ENCODE measurements at places on chromosomes 3 and 15.

GRCh38 chr15:31458596-31459399, 132.2 kb downstream of the KLF13 start:
- no peak for DNase-seq

- no peak for DNase-seq
Measured at GRCh38 chr15:71659730-71660067, 150.7 kb upstream of the NR2E3 start.

GRCh38 chr3:64685800-64686445, 1.9 kb downstream of the ADAMTS9 start:
- DNase-seq, result peak; percentile 89

DNA sequence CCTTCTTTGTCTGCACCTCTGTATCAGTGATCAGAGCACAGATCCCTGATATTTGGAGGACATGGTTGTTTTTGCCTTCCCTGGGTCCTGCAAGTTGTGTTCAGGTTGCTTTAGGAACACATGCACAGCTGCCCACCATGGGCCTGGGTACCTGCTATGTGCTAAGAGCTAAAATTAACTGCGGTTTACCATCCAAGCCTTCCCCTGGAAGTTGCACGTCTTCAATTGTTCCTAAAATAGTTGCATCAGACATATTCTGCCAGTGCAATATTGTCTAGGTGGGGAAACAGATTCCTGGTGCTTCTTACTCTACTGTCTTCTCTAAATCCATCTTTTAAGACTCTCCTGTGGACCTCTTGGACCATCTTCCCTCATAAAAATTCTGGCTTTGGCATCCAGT, 80.9 kb downstream of the PDE8A start:
- no peak for DNase-seq

DNA sequence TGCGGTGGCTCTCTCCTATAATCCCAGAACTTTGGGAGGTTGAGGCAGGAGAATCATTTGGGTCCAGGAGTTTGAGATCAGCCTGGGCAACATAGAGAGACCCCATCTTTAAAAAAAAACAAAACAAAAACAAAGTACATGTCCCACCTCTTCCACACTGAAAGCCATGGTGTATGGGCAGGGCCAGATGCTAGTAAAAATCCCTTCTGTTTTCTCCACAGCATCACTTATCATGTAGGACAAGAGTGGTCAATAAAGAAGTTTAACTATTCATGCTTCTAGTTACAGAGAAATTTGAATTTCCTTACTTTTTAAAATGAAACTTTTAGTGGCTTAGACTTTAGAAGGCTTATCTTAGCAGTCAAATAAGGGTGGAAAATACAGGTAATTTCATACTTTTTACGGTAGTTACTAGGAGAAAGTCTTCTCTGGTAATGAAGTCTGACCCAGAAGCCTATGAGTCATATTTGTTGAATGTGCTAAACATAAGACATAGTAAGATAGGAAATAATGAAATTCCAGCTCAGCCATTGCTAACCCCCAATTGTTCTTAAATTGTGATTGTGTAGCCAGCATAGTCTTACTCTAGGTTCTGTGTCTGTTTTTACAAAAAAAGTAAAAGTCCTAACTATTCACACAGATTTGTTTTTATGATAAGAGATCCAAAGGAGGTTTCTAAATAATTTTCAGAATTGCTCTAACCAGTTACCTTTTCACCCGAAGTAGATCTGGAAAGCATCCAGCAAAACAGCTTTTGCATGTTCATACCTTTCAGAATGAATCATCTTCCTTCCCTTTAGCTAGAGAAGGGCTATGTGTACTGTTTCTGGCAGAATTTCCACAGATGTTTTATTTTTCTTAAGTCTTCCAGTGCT, 16.4 kb upstream of the ZNF609 start:
- DNase-seq, result no peak

DNA sequence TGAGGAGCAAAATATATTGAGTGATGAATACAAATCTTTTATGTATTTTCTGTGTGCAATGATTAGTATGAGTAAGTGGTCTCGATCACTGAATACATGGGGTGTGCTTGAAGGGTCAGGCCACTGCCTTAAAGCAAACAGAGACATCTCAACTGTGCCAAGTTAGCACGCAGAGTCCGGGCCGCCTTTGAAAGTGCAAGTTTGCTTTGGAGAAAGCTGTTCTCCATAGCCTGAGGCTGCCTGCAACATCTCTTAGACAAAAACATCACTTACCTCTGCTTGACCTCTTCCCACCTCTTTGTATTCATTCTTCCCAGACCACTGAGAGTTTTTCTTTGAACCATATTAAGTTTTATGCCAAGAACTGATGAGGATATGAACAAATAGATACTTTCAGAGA, 267.0 kb downstream of the ZBTB20 start:
- peak; percentile 14 for DNase-seq

DNA sequence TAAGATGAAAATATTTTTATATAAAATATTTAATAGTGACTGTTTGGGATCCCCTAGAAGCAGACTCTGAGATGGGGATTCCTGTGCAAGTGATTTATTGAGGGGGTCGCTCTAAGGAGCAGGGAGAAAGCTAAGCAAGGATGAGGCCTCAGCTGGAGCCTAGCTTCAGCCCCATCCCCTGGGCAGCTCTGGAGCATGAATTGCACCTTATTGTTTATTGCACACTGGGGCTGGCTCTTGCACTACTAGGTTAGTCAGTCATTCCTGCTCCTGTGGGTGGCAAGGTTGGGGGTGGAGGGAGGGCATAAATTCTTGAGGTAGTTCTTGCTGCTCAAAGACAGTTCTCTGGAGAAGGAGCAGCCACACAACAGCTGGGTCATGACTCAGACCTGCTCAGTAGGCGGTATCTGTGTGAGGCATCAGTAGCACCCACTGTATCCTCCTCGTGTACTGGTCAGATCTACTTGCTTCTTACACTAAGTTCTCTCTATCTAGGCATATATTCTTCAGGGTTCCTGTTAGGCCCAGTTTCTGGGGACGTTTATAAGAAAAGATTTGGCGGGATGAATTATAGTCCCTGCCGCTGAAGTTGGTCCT, 27.2 kb upstream of the TNFSF10 start:
- no peak for DNase-seq

- DNase-seq, result no peak
Measured at GRCh38 chr3:31423482-31423881, 109.2 kb upstream of the STT3B start.

DNA sequence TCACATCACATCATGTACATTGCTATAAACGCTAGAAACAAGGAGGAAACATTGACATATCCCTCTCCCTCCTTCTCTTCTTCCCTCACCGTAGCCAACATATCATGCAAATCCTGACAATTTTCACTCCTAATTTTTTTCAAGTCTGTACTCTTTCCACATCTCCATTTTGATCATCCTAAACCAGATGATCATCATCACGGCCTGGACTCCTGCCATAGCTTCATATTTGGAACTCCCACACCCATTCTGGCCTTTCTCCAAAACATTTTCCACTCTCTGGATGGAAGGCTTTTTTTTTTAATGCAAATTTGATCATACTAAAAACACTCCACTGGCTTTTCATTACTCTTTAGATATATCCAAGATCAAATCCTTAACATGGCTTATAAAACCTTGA, 248.0 kb upstream of the CNTN3 start:
- no peak for DNase-seq

- DNase-seq, result no peak
Measured at GRCh38 chr3:183517607-183518006, 37.9 kb downstream of the KLHL6 start.

DNA sequence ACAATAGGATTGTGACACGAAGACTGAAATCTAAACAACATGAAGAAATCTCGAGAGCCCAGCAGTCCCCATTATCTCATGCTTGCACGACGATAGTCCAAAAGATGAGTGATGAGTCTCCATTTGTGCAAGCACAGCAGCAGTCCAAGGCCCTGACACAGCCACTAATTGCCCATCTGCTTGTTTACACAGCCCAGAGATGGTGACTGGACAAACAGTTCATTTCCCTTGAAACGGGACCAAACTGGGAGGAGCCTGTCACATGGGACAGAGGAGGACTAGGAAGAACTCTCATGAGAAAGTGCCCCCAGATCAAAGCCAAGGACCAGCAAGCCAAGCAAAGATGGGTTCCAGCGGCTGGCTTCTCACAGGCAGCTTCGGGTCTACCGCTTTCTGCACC, 121.0 kb downstream of the GREM1 start:
- DNase-seq, result no peak

DNA sequence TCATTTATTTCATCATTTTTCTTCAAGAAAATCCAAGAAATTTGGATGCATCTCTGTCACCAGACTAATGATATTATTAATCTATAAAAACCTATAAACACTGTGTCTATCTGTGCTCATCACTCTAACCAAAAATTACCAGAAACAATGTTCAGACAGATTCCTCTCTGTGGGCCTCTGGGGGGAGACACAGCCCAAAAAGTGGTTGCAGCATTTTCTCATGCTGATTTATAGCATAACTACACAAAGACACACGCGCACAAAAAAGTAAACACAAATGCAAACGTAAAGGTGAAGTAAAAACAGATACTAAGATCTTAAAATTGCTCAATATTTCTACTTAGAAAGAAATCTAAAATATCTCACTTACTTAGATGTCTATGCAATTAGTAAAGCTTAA, 976.0 kb downstream of the GBE1 start:
- no peak for DNase-seq

- DNase-seq, result no peak
Measured at GRCh38 chr3:81485444-81485865, 276.0 kb downstream of the GBE1 start.

DNA sequence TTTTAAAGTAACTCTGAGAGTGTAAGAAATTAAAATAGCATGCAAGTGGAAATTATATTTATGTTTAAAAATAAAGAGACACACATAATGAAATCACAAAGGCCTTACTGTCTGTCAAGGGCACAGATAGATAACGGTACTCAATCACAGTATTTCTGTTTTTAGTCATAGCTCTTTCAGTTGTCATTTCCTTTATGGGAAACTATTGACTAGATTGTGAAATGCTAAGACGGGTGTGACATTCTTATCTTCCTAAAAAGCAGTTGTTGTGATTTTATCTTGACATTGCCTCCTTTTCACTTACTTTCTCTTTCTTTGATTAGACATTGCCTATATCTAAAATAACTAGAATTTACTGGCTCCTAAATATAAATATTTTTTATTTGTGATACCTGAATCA, 100.1 kb upstream of the PLSCR5 start:
- no peak for DNase-seq

DNA sequence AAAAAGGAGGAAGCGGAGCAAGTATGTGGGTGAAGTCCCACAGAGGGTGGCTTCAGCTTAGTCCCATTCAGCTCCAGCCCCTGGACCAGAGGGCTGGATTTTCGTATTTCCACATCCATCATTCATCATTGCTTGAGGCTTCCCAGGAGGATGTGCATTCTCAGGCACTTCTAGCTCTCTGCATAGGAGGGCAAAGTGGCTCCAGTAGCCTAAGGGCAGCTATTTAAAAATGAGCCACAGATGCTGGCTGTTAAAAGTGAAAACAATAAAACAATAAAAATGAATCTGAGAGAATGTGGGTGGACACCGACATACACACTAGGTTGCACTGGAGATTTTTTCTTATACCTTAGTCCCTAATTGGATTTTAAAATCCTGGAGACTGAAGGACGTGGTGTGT, 629.2 kb upstream of the ZNF385D start:
- peak; percentile 24 for DNase-seq

DNA sequence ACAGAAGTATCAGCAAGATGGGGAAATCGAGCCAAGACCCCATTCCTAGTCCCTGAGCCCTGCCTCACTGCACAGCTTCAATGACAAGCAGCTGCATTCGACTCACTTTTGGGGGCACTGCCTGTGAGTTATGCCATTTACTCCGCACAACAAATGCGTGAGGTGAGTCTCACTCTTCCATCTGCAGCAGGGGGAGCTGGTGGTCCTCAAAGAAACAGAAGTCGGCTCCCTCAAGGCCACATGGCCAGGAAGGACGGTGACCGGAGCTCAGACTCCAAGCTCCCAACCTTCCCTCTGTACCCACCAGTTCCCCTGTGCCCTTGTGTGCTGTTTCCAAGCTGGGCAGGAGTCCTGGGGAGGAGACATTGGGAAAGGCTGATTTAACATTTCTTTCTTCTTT, 127.7 kb upstream of the IQSEC1 start:
- peak; percentile 52 for DNase-seq

- DNase-seq, result peak; percentile 89
Measured at GRCh38 chr3:135503760-135504686, 461.5 kb upstream of the PPP2R3A start.

- DNase-seq, result no peak
Measured at GRCh38 chr3:160622263-160623045, 54.5 kb upstream of the ARL14 start.

DNA sequence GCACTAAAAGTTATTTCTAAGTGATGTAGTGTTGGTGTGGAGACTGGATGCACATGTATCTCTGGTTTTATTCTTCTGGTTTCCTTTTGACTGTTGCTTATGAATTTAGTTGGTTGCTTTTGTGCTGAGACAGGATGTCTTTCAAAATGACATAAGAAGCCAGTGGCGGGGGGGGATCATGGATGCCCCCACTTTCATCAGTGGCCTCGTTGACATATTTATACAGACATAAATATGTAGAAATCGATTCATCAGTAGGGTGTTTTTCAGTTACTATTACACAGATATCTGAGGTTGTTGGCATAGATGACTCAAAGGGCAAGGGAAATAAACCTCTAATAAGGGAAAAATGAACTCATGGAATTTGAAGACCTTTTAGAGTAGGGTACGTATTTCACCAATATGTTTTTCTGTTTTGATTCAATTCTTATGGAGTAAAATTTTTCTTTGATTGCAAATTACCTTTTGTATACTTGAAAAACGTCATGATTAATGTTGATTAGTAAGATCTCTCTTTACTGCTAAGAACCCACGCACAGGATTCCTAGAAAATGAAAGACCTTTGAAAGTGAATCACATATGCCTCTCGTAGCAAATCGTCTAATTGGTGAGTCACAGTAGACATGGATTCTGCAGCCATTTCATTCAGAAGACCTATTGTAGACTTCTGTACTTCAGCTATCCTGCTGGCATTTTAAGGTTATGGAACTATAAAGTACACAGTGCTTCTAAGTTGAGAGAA, 97.4 kb upstream of the RBMS3 start:
- DNase-seq, result no peak

- peak; percentile 33 for DNase-seq
Measured at GRCh38 chr3:39879581-39879980, 70.2 kb downstream of the MYRIP start.

DNA sequence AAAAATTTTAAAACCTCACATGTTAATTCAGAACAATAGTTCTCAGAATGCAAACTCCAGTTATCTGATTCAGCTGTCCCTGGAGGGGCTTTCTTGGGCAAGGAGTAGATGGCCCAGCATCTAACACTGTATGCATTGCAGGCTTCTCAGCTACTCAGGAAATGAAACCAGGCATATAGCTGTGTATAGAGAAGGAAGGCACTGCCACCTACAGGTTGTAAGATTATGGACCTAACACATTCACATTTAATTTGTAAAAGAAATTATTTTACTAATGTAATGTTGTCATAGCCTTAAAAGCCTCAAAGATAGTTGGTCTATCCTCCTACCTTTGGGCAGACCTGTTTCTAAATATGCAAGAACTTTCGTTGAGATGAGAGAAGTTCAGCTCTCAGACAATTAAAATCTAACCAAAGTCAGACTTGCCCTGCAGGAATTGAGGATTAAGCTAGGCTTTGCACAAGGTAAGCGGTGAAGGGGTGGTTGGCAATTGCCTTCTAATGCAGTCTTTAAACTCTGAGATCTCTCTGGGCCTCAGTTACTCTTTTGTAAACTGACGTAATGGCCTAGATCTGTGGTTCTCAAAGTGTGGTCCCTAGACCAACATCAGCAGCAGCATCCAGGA, 132.8 kb upstream of the SLC24A5 start:
- peak; percentile 62 for DNase-seq
